ENCODE measurements at places on chromosomes 7 and 10.

GRCh38 chr7:22213081-22213480 lies 143.9 kb downstream of the RAPGEF5 start:
- DNase-seq, result no peak

DNA sequence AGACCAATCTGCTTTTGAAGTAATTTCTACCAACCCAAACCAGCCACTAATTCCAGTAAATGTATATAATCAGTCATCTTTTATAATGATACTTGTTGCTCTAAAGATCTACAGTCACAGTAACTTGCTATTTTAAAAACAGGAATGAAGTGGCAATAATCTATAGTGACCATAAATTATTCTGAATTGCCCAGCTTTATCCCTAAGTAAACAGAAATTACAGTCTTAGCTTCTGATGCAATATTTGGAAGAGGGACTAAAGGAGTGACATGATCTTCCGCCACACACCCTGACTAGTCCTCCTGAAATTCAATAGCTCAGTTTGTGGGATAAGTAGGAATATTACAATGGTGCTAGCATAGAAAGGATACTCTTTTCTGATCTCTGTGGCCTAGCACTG lies 96.1 kb downstream of the ATE1 start:
- DNase-seq, result no peak

GRCh38 chr10:114963908-114964307 lies 25.9 kb downstream of the TRUB1 start:
- no peak for DNase-seq

DNA sequence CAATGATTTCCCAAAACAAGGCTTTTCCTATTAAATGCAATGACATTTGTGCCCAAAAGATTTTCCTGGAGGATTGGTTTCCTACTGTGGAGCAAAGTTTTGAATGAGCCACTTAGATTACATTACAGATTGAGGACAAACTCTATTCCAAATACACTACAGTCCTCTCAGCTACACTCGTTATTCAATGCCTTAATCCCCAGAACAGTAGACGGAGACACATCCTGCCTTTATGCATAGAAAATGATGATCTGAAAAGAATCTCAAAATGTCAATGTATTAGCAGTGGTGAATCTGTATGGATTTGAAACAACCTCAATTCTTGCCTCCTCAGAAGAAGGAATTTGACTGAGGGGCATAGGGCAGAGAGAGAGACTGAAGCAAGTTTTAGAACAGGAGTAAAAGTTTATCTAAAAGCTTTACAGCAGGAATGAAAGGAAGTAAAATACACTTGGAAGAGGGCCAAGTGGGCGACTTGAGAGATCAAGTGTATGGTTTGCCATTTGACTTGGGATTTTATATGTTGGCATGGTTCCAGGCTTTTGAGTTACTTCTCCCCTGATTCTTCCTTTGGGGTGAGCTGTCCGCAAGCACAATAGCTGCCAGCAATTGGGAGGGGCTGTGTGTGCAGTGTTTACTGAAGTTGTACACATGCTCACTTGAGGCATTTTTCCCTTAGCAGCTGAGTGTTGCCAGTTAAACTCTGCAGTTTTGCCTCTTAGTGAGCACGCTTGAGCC lies 891.9 kb upstream of the MBL2 start:
- peak; percentile 52 for DNase-seq

- DNase-seq, result no peak
These were observed 1567.3 kb upstream of the LRRTM3 start for GRCh38 chr10:65358565-65358964.

GRCh38 chr10:8992009-8992408 lies 937.5 kb downstream of the GATA3 start:
- DNase-seq, result no peak

DNA sequence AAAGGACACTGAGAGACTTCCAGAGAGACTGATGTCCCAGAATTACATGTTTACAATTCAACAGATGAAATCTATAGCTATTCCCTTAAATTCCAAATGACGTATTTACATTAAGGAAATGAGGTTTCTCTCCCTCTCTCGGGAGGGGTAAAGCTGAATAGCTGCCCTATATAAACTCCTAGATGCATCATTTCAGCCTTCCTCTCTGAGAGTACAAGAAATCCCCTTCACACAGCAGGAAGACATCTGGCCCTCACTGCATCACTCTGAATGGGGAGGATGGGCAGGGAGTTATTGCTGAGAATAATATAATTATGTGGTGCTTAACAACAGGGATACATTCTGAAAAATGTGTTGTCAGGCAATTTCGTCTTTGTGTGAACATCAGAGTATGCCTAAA lies 11.0 kb downstream of the POT1 start:
- DNase-seq, result no peak

- no peak for DNase-seq
These were observed 30.4 kb downstream of the PRPF18 start for GRCh38 chr10:13617116-13617515.

- DNase-seq, result peak; percentile 92
These were observed 58.9 kb downstream of the CALML3 start for GRCh38 chr10:5583525-5584175.

DNA sequence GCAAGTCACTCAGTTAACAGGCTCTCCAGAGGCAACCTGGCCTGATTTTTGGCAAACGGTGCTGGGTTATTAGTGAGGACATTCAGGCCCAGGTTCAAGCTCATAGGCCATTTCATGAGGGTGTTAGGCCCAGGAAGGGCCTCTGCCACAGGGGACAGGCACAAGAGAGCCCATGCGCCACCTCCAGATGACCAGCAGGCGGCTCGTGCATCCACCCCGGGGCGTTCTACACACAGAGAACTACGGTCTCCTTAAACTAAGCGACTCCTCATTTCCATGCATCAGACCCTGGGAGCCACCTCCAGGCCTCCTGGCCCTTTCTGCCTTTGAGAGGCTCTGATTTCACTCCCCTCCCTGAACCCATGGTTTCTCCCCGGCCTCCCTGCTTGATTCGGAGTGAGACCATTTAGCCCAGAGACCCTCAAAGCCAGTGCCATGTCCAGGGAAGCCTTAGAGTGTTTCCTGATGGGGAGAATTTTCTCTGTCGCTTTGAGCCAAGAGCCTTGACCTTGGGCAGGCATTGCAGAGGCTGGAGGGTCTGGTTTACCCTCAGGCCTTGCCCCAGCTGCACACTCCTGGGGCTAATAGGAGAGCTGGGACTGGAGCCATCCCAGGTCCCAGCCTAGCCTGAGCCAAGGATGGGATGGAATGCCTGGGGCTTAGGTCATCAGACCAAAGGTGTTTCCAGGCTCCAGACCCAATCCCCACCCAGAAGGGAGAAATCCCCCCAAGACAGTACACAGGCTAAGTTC lies 188.0 kb downstream of the GRID1 start:
- peak; percentile 63 for DNase-seq

DNA sequence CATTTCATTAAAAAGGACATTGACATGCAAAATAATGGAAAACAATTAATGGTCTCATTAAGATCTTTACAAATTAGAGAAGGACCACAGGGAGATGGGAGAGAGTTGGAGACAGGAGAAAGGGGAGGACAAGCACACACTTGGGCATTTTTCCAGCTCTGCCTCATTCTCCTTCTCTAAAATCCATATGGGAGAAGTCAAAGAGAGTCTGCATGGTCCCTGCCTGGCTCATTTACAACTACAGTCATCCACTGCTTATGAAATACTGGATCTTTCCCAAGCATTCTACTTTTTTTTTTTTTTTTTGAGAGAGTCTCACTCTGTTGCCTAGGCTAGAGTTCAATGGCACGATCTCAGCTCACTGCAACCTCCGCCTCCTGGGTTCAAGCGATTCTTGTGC lies 518.9 kb upstream of the CELF2 start:
- no peak for DNase-seq

DNA sequence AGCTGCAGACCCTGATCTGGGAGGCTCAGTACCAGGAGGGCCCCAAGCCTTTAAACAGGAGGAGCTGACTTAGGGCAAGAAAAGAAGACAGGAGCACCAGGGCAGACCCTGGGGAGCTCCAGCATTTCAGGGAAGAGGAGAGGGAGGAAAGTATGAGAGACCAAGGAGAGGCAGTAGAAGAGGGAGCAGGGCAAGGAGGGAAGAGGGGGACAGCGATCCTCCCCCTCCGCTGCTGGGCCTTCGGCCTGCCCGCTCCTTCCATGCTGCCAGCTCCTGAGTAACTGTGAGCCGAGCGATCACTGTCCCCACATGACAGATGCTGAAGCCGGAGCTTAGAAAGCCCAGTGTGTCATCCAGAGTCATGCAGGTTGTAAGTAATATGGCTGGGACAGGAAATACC lies 65.9 kb downstream of the ALOX5 start:
- DNase-seq, result peak; percentile 31

DNA sequence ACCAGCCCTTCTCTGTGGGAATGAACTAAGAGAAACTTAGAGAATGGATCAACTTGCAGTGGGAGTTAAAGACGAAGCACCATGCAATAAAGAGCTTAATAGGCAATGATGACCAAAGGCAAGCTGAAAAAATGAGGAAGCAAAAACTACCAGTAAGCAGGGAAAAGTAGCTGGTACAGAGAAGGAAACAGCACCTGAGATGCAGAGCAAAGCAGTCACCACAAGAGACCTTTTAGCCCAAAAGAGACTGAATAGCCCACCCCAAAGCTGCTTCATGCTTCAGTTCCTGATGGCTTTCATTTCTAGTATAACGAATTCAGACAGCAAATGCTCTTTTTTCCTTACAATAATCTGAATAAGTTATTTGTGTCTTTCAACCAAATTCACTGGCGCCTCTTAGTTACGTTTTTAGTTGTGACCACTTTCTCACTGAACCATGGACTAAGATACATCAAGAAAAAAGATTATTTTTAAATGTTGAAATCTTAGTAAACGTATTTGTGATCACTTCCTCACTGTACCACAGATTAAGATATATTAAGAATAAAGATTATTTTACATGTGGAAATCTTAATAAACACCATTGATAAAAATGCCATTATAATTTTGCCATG lies 76.0 kb downstream of the USP6NL start:
- no peak for DNase-seq

DNA sequence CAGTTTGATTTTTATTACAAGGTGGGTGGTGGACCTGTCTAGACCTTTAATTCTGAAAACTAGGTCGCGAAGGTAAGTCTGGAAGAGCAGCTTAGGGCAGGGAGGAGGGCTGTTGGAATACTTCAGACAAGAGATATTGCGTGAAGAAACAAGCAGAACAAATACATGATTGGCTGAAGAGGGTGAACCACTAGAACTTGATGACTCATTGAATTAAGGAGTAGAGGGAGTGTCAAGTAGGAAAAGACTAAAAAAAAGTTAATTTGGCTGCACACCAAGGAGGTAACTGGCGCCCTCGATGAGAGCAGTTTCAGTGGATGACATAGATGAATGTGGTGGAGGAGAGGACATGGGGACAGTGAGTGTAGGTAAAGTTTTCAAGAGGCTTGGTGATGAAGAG lies 41.3 kb downstream of the WNT2 start:
- no peak for DNase-seq

GRCh38 chr10:429696-430095 lies 259.8 kb downstream of the DIP2C start:
- DNase-seq, result no peak

GRCh38 chr7:66505531-66506451 lies 122.9 kb upstream of the KCTD7 start:
- no peak for DNase-seq

- no peak for DNase-seq
These were observed 974.6 kb upstream of the CELF2 start for GRCh38 chr10:10043083-10043482.

- peak; percentile 76 for DNase-seq
These were observed 24.3 kb upstream of the ZRANB1 start for GRCh38 chr10:124917428-124918190.

DNA sequence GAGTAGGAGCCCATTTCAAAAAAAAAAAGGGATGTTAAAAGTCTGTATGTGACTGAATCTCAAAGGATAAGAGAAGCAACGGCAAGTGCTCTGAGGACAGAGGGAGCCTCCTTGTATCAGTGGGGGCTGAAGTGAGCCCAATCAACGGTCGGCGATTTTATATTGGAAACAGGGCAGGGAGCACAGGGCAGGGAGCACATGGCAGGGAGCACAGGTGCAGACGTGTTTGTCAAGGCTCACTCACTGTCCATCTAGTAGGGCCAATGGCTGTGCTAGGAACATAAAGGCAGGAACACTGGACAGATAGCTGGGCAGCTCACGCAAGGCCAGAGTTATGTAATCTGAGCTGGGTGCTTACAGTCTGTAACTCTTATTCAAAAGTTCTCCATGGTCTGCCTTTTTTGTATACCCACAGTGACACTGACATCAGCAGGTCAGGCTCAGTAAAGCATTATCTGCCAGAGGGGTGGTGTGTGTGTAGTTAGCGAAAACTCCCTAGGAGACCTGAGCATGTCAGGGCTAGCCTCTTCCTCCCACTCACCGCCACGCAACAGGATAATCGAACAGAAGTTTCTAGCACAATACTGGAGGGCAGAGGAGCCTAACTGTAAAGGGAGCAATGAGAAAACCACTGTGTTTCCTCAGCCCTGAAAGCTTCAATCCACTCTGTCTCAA lies 15.4 kb downstream of the AKR1B1 start:
- DNase-seq, result no peak

DNA sequence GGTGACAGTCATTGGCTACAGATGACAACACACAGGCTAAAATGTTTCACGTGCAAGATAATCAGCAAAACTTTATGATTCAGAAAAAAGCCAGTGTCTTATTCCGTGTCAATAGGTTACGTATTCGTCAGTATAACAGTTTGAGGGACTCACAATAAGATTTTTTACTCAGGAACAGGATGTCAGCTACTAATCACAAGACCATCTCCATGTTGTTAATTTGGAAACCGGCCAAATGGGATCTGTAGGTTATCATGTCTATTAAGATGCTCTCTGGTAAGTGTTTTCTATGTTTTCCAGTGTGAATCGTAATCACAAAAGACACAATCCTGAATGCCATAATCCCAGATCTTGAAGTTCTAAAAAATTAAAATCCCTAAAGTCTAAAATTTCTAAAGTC lies 197.3 kb downstream of the ETV1 start:
- DNase-seq, result no peak

- no peak for DNase-seq
These were observed 233.3 kb upstream of the MDFIC start for GRCh38 chr7:114688443-114689055.

DNA sequence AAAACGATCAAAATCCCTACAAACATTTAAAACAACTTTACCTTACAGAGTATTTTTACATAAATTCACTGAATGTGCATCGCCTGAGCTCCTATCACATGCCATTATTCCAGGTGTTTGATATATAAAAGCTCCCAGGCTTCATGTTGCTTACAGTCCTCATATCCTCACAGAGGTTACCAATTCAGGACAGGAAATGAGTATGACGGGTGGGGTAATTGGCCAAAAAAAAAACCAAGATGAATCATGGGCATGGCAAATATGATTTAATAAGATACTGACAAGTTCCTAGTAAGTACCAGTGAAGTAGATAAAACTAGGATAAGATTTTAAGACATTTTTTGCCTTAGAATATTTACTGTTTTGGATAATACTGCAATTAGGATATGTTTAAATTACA lies 135.8 kb downstream of the KMT2E start:
- no peak for DNase-seq

DNA sequence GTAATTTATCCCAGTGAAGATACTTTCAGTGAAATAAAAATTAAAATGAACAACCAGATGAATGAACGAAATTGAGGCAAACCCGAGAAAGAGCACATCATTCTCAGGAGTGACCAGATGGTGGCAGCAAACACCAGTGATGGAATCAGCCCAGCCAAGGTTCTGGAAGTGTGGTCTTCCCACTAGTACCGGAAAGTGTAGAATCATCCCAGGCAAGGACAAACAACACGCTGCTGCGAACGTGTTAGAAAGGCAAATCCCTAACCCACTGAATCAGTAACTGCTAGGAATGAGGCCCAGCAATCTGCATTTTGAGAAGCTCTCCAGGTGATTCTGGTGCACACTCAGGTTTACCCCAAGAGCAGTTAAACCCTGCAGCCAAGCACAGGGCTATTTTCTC lies 15.5 kb upstream of the SLC18A3 start:
- DNase-seq, result no peak

GRCh38 chr7:46478046-46478445 lies 557.0 kb upstream of the IGFBP3 start:
- no peak for DNase-seq

Measured in upper lobe of right lung (tissue), 1 donor.